Stomach (tissue), 19 donors: ENCODE measurements at places on chromosomes 2 and 18. TPM values are rescaled to one million over a fixed set of nuclear protein-coding genes. Genes with fewer than 3 reads are reported as not detected.

Gene XIRP2
- not detected for total RNA-seq

Gene PFN4
- total RNA-seq: 1.8 TPM

Gene SLC9A4
- total RNA-seq: 92.4 TPM

Gene ALMS1
- 3.8 TPM for total RNA-seq

Gene BBS5
- total RNA-seq: 3.8 TPM

Gene OST4
- total RNA-seq: 281 TPM

Gene TMEM37
- total RNA-seq: 21.9 TPM

Gene COL3A1
- total RNA-seq: 116 TPM

Gene ANO7
- total RNA-seq: 6.7 TPM

Gene FBXO41
- 4.0 TPM for total RNA-seq

Gene ACKR3
- 5.2 TPM for total RNA-seq

Gene FBLN7
- 2.2 TPM for total RNA-seq

Gene MATN3
- total RNA-seq: not detected

Gene SNED1
- total RNA-seq: 22.7 TPM

Gene DIPK1C
- total RNA-seq: not detected

Gene OBSL1
- total RNA-seq: 19.8 TPM

Gene EPAS1
- total RNA-seq: 152 TPM

Gene C2orf80
- total RNA-seq: not detected

Gene SERPINB2
- not detected for total RNA-seq

Gene ZFAND2B
- 33.8 TPM for total RNA-seq

Gene BOLL
- total RNA-seq: not detected

Gene KCNS3
- 18.1 TPM for total RNA-seq

Gene DLX1
- total RNA-seq: not detected

Gene PSD4
- 37.5 TPM for total RNA-seq

Gene LRRC30
- total RNA-seq: not detected

Gene TEKT4
- total RNA-seq: not detected

Gene RAMP1
- total RNA-seq: 0.87 TPM

Gene SP9
- total RNA-seq: not detected

Gene CHST10
- not detected for total RNA-seq
